Stimulated activated CD4-positive, alpha-beta T cell treated with anti-CD3 and anti-CD28 coated beads, Interleukin-12 subunit alpha, Interleukin-12 subunit beta, amount 100 ng/mL, for 24 hours (primary cell): ENCODE measurements at places on chromosomes 7 and 10.

- DNase-seq, result no peak
Measured at GRCh38 chr7:82507976-82508677, 64.5 kb upstream of the CACNA2D1 start.

GRCh38 chr7:94183289-94183749 is 179.2 kb upstream of the BET1 start:
- DNase-seq, result no peak

DNA sequence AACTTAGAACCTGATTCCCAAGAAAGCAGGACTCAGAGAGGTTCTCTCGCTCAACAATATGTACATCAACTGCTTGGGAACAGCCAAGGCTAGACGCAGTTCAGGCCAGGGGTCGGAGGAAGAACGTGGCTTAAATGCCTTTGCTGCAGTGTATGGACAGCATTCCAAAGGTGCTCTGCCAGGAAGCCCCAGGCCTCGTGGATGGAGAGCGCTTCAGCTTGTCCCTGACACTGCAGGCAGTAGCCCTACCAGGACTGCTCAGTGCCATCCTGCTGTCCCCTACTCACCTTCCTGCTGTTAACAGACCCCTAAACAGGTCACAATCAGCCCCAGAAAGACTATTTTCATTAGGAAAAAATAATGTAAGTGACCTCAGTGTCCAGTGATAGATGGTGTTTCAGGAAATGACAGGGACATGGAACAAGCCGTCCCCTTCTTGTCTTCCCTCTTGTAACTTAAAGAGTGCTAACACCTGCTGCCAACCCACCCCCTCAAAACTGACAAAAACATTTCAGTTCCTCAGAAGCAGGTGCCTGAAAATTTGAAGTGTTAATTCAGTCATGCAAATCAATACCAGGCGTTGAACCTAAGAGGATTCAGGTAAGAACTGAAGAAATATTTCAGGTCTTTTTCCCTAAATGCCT is 16.5 kb downstream of the CREB3L2 start:
- no peak for DNase-seq

- DNase-seq, result no peak
Measured at GRCh38 chr7:71787513-71787912, 624.6 kb downstream of the CALN1 start.

DNA sequence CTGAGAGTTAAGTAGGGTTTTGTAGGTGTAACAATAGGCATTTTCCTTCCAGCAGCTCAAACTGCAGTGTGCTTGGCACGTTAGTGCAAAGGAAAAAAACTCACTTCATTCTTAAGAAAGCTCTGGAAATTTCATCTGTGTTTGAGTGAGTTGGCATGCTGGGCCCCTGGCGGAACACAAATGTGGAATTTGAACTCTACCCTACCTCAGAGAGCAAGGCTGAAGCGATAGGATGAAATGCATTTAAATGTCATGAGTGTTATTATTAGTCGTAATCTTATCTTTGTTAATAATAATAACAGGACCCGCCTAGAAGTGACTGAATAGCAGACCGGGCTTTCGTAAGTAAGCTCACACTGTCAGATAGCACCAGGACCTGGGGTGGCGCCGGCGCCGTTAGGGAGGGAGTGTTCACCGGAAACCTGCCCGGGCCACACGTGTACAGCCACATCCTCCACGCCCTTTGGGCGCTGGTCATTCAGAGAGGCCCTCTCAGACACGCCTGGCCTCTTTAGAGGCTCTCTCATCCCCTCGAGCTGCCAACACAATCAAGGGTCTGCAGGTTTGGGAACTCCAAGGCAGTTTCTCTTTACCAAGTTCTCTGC is 63.5 kb downstream of the GRK5 start:
- DNase-seq, result no peak

- no peak for DNase-seq
Measured at GRCh38 chr7:71267734-71268469, 136.0 kb downstream of the GALNT17 start.

GRCh38 chr10:112098682-112099081 is 84.9 kb downstream of the GPAM start:
- DNase-seq, result no peak

DNA sequence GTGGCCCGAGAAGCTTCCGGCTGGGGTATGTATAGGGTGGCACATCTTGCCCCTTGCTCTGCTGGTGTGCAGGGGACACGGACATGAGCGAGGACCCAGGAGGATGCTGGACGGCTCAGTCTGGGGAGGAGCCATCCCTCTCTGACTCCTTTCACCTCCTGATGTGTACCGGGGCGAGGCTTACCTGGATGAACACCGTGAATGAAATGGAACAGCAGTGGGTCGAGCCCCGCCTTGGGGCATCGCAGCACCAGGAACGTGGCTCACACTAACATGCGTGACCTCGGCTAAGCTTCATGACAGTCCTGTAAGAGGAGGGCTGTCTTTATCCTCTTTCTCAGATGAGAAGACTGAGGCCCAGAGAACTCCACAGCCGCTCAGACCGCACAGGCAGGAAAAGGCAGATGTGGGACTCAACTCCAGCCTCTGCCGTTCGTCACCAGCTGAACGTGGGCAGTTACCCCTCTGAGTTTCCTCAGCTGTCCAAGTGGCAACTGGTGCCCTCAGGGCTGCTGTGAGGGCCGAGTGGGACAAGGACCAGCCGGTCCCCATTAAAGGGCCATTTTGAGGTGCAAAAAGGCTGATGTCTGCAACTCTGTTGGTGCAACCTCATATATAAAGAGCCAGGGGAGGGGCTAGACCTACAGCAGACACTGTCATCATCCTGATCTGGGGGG is 54.5 kb downstream of the INSIG1 start:
- no peak for DNase-seq

GRCh38 chr10:4067931-4068561 is 283.0 kb upstream of the KLF6 start:
- no peak for DNase-seq

DNA sequence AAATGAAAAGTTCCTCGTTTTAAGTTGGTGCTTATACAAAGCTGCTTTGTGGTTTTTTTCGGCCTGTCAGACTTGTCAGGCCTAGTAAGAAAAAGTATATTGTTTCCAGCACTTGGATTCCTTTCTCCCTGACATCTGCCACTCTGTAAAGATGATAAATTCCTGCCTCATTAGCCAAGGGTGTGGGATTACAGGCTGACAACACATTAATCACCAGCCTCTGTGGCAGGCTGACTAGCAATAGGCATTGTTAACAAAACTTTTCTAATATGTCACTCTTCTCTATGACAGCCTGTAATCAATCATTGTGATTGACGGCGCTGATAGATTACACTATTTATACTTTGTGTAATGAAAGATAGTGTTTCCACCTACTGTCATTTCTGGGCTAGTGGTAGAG is 682.5 kb downstream of the LRMDA start:
- DNase-seq, result no peak

DNA sequence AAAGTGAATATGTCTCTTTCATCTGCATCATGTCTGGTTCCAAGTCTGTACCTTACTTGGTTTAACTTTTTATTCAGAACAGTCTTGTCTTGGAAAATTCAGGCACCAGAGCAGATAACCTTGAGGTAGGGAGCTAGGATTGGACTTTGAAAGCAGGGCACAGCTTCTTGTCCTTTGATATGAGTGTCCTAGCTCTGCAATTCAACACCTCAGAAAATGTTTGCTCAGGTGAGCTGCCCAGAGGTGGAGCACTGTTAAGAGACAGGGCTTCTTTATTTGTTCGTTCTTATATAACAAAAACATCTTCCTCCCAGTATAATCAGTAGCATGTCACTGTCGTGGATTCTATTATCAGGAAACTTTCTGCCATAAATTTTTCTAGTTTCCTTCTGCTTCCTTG is 118.3 kb downstream of the LRRC4 start:
- no peak for DNase-seq

- DNase-seq, result no peak
Measured at GRCh38 chr7:74173491-74173865, 678 bp upstream of the EIF4H start.

DNA sequence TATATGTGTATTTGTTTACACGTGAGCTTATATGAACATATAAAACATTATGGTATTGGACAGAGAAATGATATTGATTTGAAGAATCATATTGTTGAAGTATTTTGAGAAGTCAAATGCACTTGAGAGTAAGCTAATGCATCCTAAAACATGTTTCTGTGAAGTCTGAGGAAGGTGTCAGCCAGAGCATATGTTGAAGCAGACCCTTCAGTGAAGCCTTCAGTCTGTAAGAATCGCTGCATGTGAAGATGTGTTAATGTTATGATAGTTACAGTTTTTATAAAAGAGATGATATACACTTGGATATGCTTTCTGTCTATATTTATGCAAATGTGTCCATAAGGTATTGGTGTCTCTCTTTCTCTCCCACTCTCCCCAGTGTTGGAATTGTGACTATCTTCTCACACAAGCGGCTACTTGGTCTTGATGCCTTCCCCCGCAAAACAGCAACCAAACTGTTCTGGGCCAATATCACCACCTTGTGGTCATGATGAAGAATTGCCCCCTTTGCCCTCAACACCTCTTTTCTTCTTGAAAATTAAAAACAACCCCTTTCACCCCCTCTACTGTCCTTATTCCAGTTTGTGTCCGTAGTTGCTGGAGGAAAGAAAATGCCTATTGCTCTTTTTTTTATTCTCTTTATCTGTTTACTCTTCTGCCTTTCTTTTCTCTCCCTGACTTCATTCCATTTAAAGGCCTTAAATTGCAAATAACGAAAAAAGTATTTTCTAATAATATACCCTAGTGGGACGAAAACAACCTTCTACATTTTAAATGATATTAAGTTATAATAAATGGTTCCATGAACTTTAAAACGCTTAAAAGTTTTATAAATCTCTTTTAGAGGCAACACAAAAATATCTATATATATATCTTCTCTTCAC is 64.9 kb downstream of the IKZF1 start:
- no peak for DNase-seq

DNA sequence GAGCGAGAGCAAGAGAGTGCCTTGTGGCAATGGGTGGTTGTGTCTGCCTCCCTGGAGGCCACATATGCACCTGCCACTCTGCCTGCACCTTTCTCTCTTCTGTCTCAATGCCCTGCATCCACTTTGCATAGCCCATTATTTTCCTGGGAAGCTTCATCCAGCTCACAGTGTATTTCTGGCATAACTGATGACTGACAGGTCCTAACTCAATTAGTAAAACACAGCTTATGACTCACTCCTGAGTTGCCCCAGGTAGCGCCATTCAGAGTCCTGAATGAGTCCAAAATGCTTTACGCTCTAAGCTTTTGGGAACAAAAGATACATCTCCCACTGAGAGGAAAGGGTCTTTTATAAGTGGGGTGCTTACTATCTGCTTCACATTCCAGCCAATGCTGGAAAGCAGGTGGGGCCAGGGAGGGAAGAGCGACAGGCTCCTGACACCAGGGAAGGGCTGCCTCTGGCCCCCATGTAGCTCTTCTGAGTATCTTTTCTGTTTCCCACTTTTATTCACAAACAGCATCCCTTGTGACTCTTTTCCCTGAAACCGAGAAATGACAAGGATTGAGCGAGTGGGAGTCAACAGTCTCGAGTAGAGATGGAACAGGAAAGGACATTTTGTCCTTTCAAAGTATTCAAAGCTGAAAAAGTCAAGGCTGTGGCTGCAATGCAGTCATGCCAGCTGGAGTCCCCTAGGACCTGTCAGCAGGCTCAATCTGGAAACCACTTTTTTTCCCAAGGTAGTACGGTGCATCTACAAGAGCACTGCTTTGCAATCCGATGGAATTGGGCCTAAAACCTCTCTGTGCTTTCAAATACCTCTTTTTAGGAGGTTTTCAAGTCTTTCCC is 479.3 kb upstream of the PODXL start:
- DNase-seq, result no peak

DNA sequence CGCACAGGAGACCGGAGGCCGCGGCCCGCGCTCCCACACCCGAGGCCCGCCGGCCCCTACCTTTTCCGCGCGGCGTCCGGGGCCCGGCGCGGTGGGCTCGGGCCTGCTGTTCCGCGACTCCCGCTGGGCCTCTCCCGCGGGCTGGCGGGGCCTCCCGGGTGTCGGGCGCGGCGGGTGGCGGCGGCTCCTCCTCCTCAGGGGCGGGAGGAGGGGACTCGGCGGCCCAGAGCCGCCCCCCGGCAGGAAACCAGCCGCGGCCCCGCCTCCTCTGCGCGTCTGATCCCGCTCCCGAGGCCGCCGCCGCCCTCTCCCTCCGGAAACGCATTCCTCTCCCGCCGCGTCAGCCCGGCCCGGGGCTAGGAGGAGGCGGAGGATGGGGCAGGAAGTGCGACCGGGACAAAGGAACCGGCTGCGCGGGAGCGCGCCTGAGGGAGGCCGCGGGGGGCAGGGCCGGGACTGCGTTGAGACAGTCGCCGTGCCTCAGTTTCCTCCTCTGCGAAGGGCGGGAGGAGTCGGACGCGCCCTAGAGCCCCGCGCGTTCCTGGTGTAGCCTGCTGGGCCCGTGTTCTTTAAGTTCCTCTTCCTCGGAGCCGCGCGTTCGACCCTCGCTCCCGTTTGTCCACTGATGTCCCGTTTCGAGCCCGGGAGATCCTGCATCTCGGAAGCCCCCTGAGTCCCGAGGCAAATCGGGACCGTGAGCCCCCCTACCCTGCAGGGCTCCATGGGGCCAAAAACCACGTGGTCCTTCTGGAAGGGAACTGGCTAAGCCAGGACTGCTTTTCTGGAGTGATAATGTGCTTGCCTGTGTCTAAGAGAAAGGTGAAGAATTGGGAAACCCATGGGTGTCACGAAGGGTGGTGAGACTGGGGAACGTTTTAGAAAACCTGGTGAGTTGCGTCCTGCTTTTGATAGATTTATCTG is at the start of gene ITGB1:
ITGB1 (minus strand) TSS at position 146 of the 921 bp plus-strand sequence. CDS start 22,672 bp downstream, outside the sequence.
- DNase-seq, result peak; percentile 73

GRCh38 chr10:28604567-28605536 is 71.9 kb downstream of the WAC start:
- no peak for DNase-seq

GRCh38 chr7:155836216-155837125 is 24.2 kb upstream of the SHH start:
- DNase-seq, result no peak

GRCh38 chr10:125368146-125368545 is 207.8 kb upstream of the CTBP2 start:
- no peak for DNase-seq

- no peak for DNase-seq
Measured at GRCh38 chr7:46126675-46127300, 205.7 kb upstream of the IGFBP3 start.

DNA sequence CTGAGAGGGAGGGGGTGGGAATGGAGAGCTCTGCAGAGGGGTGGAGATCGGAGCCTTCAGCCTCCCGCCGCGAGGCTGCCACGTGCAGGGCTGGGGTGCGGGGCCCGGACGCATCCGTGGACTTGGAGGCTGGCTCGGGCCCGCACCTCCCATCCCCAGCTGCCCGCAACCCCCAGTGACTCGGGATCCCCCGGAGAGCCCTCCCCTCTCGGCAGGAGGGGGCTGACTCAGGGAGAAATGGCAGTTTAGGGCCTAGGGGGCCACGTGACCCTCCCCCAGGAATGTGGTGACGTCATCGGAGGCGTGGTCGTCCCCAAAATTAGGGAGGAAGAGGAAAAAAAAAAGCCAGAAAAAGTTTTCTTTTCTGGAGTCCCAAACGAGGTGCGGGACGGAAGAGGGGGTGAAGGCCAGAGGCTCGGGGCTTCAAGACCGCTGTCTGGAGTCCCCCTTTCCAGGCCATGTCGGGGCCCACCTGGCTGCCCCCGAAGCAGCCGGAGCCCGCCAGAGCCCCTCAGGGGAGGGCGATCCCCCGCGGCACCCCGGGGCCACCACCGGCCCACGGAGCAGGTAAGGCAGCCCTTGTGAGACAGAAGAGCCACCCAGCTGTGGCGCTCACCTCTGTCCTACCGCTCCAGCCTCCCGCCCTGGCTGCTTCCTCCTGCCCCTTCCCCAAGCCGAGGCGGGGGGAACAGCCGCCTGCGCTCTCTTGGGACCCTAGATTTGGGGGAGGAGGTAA is at the start of gene TRIP6:
TRIP6 (plus strand) TSS at position 348 of the 736 bp plus-strand sequence; CDS start at position 459, 111 bp downstream.
- DNase-seq, result peak; percentile 72
